ENCODE measurements at places on chromosomes 1 and 21.

GRCh38 chr1:214970016-214970415 is 112.5 kb upstream of the KCNK2 start:
- no peak for DNase-seq

GRCh38 chr1:60560701-60561100 is 487.1 kb upstream of the C1orf87 start:
- no peak for DNase-seq

DNA sequence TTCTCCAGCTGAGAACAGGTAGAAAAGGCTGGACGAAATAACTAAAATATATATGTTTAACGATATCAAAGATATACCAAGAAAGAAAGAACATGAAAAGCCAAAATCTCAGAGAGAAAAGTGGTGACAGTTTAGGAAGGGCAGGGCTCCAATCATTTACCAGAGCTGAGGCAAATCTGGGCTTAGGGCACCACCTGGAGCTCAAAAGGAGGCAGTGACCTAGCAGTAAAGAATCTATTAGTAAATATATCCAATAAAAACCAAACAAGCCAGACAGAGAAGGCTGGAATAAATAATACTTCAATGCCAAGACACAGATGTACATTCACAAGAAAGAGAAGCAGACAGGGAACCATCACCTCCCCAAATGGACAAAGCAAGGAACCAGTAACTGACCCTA is 43.5 kb downstream of the CHIA start:
- DNase-seq: peak; percentile 57

DNA sequence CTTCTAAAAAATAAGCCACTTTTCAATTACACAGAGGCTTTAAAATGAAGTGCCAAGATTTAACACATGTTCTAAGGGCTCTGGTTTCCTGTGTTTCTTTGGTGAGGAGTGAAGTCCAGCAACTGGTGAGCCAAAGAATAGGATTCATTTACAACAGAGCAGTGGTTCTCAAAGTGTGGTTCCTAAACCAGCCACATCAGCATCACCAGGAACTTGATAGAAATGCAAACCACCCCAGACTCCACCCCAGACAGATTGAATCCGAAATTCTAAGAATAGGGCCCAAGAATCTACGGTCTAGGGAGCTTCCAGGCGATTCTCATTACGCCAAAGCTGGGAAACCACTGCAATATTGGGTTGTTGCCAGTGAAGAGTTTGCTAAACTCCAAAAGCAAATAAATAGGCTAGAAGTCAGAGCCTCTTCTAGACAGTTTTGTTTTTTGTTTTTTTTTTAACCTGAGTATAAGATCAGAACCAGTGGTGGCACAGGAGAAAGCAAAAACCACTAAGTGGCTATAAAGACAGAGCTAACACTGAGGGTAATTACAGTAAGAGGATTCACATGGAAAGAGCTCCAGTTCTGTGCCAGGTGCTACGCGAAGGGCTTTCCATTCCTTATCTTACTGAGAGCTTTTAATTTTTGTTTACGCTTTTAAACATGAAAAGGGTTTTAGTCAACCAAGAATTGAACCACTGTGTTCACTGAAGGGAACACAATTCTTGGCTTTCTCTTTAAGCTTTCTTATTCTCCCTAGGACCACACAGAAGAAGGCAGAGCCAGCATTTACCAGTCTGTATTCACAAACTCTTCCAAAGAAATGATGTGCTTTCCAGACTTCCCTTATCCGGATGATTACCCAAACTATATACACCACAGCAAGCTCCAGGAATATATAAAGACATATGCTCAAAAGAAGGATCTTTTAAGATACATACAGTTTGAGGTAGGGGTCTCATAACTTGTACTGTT is 42.4 kb upstream of the FMO2 start:
- no peak for DNase-seq

DNA sequence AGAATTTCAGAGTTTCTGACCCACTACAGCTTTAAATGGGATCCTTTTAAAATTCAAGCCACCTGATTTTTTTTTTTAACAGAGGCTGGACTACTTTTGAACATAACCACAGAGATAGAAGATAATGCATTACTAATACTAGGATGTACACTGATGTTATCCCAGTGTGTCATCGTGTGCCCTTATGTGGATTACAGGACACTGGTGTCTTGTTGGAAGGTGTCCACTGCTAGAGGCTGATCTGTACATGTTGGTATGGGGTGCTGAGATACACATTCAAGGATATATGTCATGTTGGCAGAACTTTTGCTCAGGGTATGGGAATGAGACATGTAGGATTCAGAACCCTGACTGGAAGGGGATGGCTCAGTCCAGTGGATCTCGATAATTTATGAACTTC is 56.3 kb downstream of the INAVA start:
- no peak for DNase-seq

DNA sequence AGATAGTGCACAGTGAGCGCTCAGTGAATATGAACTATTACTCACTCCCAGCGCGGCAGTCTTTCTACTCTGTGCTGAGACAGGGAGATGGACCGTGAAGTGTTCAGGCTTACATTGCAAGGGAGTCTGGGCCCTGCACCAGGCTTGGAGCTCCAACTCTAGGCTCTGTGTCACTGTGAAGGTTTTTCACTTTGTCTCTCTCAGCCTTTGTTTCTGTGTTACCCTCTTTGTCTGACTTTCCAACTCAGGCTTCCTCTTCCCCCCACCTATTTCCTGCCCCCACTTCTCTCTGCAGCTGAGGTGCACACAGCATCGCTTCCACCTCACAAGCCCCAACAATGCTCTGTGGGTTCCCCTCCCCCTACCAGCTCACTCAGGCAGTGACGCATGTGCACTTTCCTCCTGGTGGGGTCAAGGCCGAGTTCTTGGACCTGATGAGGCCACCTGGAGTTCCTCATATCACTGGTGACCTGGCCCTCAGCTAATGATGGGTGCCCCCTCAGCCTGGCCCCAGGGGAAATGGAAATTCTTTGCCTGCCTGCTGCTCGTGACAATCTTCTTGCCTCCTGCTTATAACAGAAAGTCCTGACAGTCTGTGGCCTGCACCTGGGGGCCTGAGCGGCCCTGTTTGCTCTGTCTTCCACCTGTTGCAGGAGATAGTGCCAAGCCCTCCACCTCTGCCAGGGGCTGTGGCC is 1.1 kb upstream of the LCK start:
- peak; percentile 88 for DNase-seq

DNA sequence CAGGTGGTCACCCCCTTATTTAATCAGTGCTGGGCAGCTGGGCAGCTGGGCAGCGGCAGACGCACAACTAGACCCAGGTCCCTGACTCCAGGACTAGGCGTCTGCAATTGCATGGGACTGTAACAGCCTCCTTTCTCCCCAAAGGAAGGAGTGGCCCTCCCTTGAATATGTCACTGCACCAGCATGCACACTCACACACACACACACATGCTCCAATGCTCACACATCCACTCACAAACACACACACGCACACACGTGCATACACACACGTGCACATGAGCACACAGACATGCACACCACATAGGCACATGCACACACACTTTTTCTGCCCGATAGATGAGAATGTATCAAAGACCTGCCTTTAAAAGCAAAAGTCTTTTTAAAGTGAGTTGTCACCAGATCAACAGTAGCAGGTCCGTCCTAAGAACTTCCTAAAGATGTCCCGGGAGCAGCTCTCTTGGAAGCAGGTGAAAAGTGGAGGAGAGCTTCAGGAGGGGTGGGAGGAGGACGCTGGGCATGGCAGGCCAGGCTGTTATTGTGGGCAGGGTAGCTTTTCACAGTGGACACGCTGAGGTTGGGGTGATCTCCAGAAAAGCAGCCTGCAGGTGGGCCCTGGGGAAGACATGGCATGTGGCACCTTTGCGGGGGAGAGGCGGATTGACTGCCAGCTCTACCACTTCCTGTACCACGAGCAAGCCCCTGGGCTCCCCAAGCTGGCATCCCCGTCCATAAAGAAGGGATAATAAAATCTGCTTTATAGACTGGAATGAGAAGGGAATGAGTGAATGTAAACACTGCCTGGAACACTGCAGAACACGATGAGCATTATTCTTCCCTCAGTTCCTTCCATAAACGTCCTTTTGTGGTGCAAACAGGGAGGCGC is 1.7 kb downstream of the PDE9A start:
- DNase-seq: no peak

- no peak for DNase-seq
Observed at GRCh38 chr1:151939141-151939540, 29.8 kb upstream of the THEM4 start.

GRCh38 chr1:107776900-107777663 is 187.9 kb downstream of the VAV3 start:
- peak; percentile 59 for DNase-seq

GRCh38 chr1:212021563-212021962 is 13.8 kb downstream of the INTS7 start:
- DNase-seq: no peak

GRCh38 chr1:31768939-31769704 is 5.0 kb upstream of the ADGRB2 start:
- DNase-seq: peak; percentile 54

DNA sequence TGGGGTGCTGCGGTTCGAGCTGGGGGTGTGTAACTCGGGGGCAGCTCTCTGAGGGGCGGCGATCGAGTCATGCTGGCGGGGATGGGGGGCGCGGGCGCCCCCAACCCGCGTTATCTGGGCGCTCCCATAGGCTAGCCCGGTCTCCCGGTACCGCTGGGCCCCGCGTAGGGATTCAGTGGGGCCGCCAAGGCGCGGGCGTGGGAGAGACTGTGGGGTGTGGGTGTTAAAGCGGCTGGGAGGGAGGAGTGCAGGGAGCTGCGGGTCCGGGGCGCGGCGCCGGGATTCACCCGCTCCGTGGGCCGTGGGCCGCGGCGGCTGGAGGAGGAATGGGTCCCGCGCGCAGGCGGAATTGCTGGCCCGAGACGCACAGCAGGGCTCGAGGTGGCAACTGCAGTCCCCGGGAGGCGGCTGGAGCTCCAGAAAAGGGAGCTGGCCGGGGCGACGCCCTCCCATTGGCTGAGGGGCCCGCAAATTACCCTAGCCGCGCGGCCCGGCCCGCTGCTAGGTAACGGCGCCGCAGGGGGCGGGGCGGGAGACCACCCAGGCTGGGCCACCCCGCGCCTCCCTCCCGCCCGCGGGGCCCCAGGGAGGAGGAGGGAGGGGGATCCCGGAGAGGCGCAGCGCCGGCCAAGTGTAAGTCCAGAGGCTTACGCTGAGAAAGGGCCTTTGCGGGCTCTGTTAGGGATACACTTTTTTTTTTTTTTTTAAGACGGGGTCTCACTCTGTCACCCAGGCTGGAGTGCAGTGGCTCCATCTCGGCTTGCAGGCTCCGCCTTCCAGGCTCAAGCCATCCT is at the start of gene PTCH2:
Gene PTCH2 (minus strand): TSS at position 392 of the 794 bp plus-strand sequence. CDS start 321 bp downstream, at position 71.
- DNase-seq: peak; percentile 57

DNA sequence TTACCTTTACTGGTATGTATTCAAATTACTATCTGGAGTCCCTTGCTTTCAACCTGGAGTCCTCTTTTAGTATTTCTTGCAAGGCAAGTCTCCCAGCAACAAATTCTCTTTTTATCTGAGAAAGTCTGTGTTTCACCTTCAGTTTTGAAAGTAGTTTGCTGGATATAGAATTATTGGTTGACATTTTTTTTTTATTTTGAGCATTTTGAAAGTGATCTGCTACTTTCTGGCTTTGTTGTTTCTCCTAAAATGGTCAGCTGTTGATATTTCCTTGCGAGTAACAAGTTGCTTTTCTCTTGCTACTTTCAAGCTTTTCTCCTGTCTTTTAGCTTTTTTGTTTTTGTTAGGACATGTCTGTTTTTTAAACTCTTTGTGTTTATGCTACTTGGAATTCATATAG is 126.1 kb downstream of the TRIM33 start:
- DNase-seq: no peak

DNA sequence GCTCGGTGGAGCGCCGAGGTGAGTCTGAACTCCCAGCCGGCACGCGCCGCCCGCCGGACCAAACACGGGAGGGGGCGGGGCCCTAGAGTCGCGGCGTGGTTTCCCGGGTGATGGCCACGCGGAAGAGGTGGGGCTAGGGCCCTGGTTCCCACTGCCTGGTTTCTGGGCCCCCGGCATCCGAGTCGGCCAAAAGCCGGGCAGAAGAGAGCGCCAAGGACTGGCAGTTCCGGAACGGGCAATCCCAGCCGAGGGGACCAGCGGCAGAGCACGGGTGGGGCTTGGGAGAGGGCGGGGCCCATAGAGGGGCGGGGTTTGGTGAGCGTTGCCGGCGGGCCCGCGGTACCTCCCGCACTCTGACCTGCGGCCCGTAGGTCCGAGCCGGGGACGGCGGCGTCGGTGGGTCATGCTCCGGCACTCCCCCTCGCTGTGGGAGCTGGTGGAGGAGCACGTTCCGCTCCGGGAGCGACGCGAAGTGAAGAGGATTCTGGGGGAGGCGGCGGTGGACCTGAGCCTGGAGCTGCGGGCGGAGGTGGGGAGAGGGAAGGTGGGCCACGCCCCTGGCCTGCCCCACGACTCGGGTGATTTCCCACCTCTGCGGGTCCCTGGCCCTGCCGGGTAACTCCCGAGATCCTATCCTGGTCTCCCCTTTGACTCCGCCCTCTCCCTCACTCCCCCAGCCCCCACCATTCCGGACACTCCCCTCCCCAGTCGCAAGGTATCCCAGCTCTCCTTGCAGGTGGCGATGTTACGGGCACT is at the start of gene CCDC24:
Gene CCDC24 (plus strand): TSS at position 124 of the 756 bp plus-strand sequence. CDS start 280 bp downstream, at position 404.
- DNase-seq: peak; percentile 78

DNA sequence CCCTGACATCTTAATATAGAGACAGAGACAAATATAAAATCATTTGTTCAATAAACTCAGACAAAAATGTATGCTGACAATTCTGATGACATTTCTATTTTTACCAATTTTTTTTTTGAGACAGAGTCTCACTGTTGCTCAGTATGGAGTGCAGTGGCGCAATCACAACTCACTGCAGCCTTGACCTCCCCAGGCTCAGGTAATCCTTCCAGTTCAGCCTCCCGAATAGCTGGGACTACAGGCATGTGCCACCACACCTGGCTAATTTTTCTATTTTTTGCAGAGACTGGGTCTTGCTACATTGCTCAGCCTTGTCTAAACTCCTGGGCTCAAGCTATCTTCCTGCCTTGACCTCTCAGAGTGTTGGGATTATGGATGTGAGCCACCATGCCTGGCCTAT is 13.6 kb upstream of the SIKE1 start:
- DNase-seq: no peak

GRCh38 chr1:39692152-39693074 is 1.2 kb upstream of the HPCAL4 start:
- DNase-seq: no peak

DNA sequence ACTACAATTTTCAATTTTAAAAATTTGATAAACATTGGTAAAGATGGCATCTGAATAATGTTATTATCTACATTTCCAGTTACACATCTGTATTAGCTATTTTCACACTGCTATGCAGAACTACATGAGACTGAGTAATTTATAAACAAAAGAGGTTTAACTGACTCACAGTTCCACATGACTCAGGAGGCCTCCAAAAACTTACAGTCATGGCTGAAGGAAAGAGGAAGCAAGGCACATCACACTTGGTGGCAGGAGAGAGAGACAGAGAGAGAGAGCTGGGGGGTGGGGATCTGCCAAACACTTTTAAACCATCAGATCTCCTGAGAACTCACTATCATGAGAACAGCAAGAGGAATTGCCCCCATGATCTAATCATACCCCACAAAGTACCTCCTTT is 850.0 kb downstream of the LTN1 start:
- DNase-seq: no peak

- peak; percentile 34 for DNase-seq
Observed at GRCh38 chr1:172727956-172728603, 69.2 kb downstream of the FASLG start.

- peak; percentile 87 for DNase-seq
Observed at GRCh38 chr21:42234464-42235241, 15.7 kb downstream of the ABCG1 start.

- DNase-seq: peak; percentile 56
Observed at GRCh38 chr1:31155216-31155806, 84.4 kb downstream of the NKAIN1 start.

- DNase-seq: no peak
Observed at GRCh38 chr1:76105372-76105771, 30.8 kb downstream of the ST6GALNAC3 start.
